ENCODE measurements at places on chromosomes 7 and 10. TPM values are rescaled to one million over a fixed set of nuclear protein-coding genes. Genes with fewer than 3 reads are reported as not detected.

The ZNF679 gene
- total RNA-seq: not detected

GRCh38 chr7:5758286-5758685 lies 23.2 kb downstream of the RNF216 start:
- no peak for DNase-seq

GRCh38 chr7:42479816-42480633 lies 243.0 kb upstream of the GLI3 start:
- no peak for DNase-seq

DNA sequence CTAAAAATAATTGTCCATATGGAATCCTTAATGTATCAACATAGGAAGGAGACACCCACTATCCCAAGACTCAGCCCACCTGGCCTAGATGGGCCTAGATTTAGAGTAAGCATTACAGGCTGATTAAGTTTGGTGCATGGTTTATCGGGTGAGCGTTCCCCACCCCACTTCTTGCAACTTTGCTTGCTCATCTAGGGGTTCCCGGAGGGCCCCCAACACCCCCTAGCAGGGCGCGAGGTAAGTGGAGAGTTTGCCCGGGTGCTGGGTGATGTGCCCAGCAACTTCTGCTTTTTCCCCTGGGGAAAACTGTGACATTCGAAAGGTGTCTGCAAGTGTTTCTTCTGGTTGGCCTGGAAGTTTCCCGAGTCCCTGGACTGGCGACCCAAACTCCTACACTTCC lies 31.7 kb downstream of the SKIDA1 start:
- no peak for DNase-seq

The MAP3K8 gene
- total RNA-seq: 0.30 TPM

The KCTD7 gene
- total RNA-seq: 16.8 TPM

DNA sequence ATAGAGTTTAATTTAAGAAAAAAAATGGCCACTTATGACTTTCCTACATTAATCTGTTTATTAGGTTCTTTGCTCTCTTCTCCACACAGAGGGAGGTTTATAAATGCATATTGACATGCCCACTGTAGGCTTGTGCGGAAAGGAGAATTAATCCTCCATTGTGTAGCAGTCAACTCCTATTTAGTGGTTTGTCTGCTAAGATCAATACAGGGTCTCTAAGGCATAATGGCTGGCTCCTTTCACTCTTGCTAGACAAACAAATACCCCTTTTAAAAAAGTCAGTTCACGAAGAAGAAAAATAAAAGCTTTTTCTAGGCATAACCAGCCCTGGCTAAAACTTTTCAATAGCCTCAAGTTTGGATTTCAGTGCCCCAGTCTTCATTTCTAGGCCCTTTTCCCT lies 141.6 kb downstream of the TSPAN12 start:
- no peak for DNase-seq

The CTTNBP2 gene
- total RNA-seq: 12.5 TPM

The FANK1 gene
- total RNA-seq: 2.4 TPM

GRCh38 chr7:29572558-29572957 lies 8.9 kb downstream of the PRR15 start:
- no peak for DNase-seq

GRCh38 chr7:22665923-22666322 lies 61.1 kb upstream of the IL6 start:
- no peak for DNase-seq

The TUBB8 gene
- 0.68 TPM for total RNA-seq

GRCh38 chr7:11252011-11252607 lies 278.4 kb downstream of the PHF14 start:
- no peak for DNase-seq

DNA sequence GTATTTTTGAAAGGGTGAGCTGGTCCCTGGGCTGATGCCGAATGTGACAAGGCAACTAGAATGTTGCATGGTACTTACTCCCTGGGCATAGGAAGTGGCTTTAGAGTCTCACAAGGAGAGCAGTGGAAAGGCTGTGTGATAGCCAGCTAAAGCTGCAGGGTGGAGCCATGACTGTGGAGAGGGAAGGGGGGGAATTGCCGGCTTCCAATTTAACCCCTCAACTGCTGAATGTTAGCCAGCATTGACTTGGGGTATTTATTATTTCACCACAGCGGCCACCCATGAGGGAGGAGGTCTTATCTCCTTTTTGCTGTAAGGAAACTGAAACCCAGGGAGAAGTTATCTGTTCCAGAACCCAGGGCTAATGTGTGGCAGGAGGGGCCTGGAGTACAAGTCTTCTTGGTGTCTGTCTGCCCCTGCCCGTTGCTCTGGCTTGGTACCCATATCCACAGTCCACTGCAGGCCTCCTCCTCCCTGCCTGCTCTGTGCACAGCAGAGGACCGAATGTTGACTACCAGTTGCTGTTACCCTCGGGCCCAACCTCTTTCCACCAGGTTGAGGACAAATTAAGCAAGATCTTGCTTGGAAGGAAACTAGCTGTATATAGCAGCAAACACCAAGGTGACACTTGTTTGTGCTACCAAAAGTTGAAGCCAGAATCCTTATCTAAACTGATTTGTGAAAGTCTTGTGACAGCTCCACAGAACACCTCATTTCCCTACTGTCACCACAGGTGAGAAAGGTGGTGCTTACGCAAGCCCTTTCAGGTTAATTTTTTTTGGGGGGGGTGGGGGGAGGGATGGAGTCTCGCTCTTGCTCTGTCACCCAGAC lies 37.6 kb downstream of the WBP1L start:
- no peak for DNase-seq

The DYDC2 gene
- total RNA-seq: 3.5 TPM

GRCh38 chr10:88069338-88069737 lies 205.9 kb downstream of the PTEN start:
- DNase-seq: no peak

The ZNF775 gene
- 16.5 TPM for total RNA-seq
